PC-3 (cell line): ENCODE measurements at places on chromosomes 3 and 15. TPM values are rescaled to one million over a fixed set of nuclear protein-coding genes. Genes with fewer than 3 reads are reported as not detected.

GRCh38 chr3:56763233-56763632 lies 38.5 kb downstream of the ARHGEF3 start:
- DNase-seq, result no peak

DNA sequence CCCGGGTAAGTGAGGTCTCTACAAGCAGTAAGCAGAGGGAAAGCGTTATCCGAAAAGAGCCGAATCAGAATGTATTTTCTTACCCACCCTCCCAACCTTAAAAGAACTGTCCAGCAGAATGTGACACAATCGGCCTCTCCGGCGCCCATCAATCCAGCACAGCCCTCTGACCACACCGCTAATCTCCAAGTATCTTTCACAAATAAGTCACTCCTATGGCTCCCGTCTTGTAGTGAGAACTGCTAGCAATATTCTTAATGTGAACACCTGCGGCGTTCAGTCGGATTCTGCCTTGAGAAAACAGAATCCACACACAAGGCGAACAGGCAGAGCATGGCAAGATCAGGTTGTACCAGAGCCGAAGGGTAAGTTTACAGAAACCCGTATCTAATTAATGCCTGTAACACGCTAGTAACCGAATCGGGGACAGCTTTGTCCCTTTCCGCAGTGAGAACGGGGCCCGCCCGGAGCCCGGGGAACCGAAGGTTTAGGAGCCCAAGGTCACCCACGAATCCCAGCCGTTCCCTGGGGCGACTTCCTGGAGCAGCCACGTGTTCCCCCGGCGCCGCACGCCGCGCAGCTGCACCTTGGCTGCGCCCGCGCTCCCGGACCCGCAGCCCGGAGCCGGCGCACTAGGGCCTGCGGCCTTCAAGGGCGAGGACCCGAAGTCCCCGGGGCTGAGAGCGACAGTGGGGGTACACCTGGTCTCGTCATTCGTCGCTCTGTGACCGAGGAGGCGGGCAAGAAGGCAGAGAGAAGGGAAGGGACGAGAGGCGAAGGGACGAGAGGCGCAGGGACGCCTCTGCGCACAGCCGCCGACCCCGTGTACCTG lies 672 bp downstream of the TFRC start:
- DNase-seq, result peak; percentile 56

- peak; percentile 87 for DNase-seq
Observed at GRCh38 chr3:122555275-122556071, 8.6 kb downstream of the PARP9 start.

GRCh38 chr3:48851407-48851806 lies 3.7 kb upstream of the PRKAR2A start:
- no peak for DNase-seq

- DNase-seq, result no peak
Observed at GRCh38 chr15:101177866-101178265, 74.0 kb downstream of the CHSY1 start.

- DNase-seq, result no peak
Observed at GRCh38 chr15:85750319-85751290, 44.1 kb downstream of the KLHL25 start.

DNA sequence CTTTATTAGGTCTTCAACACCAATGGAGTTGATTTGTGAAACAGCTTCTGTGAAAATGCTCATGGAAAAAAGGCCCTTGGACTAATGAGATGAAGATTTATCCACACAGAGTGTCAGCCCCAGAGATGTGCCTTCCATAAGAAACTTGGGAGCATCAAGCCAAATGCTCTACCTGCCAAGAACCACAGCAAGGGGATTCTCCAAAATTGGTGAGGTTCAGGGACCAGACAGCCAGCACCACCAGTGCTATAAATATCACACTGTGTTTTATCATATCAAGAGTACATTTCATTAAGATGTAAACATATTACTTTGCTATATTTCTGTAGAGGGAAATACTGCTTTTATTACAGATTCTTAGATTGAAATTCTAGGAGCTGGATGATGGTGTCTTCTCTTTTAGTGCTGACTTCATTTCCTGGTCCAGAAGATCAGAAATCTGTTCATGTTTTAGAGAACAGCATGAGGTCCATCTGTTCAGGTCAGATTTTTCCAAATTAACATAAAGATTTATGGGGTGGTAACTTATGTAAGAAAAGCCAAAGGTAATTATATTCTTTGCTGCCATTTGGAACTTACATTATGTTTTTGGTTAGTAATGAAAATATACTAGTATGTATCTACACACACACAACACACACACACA lies 17.7 kb downstream of the SLC35G2 start:
- DNase-seq, result no peak

DNA sequence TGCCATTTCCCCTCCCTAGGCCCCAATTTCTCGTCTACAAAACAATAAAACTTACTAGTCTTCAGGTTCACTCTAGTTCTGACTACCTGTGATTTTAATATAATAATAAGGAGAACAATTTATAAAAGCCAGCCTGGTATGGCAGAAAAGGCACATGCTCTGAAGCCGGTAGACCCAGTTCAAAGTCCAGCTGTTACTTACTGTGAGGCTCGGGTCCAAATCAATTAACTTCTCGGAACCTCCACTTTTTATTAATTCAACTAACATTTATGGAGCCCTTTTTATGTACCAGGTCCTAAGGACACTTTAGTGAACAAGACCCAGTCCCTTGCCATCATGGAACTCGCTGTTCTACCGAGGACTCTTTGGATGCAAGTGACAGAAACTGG lies 53.8 kb upstream of the SMAD3 start:
- no peak for DNase-seq

GRCh38 chr3:198076722-198077308 lies 116.8 kb downstream of the LMLN start:
- DNase-seq, result no peak

DNA sequence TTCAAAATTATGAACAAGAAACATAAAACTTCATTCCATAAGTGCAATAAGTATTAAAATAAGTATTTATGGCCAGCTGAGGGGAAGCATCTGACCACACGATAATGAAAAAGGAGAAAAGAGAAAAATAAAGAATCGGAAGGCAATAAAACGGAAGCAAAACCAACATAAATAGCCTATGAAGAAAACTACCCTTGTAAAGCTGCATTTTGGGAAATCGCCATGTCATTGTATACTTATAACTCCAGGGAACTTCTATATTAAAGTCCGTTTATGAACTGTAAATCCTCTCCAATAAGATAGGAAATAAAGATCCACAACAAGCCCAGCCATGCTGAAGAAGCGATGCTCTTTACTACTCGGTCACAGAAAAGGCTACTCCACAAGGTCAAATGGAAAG lies 47.7 kb downstream of the MORC1 start:
- no peak for DNase-seq

DNA sequence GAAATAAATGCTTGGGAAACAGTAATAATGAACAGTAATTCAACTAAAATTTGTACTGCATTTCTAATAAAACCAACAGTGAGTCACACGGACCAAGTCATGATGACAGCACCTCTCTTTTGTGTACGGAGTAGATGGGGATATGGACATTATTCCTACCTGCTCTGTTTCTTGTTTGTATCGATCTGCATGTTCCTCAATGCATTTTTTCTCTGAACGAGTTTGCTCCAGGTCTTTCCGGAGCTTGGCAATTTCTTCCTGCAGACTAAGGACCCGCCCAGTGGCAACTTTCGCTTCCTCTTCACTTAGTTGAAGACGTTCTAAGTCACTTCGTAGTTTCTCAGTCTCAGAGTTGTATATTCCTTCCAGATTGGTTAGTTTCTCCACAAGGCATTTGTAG lies 74.4 kb upstream of the MYO5C start:
- DNase-seq, result peak; percentile 78

DNA sequence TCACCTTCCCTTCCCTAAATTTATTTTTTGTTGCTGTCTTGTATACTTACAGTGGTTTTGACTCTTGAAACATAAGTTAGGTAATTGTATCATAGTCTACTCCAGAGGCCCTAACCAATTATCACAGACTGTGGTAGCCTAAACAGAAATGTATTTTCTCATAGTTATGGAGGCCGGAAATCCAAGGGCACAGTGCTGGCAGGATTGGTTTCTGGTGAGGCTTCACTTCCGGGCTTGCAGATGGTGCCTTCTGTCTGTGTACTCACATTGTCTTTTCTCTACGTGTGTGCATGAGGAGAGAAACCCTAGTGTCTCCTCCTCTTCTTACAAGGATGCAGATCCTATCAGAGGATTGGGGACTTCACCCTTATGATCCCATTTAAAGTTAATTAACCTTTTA lies 290.2 kb upstream of the KCNMB2 start:
- no peak for DNase-seq

DNA sequence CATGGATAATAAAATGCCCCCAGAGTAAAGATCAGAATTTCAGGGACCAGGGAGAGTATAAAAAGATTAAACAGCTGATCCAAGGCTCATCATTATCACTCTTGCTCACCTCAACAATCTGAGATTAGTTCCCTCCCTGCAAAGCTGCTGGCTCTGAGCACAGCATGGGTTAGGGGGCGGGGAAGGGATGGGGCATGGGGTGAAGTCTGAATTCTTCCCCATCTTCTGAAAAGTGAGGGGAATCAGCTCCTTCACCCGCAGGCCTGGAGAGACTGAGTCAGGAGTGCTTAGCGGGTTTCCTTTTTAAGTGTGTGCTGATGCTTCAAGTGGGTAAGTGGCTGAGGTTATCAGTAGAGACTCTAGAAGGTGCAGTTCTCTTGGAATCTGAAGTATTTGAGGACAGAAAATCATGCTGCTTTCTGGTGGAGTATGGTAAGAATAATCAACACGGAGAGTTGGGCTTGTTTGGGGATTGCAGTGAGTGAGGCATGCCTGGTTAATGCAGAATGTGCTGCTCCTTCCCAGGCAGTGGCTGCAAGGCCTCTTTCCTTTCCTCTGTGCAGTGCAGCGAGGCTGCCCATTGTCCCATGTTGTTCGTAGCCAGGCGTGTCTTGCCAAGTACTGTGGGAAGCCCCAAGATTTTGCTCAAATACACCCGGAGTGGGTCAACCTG lies 59.2 kb upstream of the TRAK1 start:
- DNase-seq, result no peak

- DNase-seq, result no peak
Observed at GRCh38 chr15:52717481-52717880, 38.3 kb upstream of the ATOSA start.

- DNase-seq, result no peak
Observed at GRCh38 chr3:128466840-128467541, at the start of gene DNAJB8. Gene DNAJB8 (minus strand): TSS chr3:128466890. CDS start chr3:128463245, 3,645 bp downstream.

DNA sequence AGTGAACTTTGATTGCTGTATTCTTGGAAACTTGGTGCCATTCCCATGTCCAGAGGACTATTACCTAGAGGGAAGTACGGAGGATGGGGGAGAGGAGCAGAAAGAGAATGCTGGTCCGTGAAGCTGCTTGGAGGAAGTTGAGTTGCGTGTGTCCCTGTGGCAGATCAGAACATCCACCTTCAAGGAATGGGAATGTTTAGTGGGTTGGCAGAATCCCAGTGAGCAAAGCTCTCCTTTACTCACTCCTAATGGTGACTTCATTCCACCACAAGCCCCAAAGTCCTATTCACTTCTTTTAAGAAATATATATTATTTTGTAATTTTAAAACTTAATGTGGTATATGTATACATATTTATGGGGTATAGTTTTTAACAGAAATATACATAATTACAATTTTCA lies 247.8 kb upstream of the FEZF2 start:
- no peak for DNase-seq

GRCh38 chr3:126667631-126668449 lies 12.9 kb upstream of the TXNRD3 start:
- no peak for DNase-seq

DNA sequence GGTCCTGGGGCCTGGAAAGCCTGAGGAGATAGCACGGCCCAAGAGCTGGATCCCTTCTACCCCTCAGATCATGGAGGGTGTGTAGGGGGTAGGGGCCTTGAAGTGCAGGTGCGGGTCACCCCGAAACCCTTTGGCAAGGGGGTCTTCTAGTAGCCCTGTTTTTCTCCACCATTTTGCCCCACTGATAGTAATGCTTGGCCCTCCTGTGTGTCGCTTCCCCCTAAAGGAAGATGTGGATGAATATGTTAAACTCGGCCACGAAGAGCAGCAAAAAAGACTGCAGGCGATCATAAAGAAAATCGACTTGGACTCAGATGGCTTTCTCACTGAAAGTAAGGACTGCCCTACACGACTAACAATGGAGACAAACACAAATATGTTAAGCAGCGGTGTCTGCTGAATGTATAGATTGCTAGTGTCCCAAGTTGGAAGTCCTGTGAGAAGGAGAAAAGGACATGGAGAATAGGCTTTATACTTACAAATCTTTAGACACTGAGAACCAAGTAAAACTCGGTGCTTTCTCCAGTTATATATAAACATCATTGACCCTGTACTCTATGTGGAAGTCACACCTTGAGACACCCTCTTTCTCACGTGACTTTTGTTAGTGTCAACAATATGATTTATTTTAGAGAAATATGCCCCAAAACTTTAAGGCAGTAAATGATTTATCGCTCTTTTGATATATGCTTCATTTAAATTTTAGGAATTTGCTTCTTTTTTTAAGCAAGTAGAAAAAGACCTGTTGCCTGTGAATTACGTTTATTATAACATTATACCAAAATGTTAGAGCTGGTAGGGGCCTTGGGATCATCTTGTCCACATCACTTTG lies 802 bp downstream of the RCN2 start:
- no peak for DNase-seq

GRCh38 chr3:126609909-126610308 lies 45.0 kb downstream of the TXNRD3 start:
- DNase-seq, result no peak

DNA sequence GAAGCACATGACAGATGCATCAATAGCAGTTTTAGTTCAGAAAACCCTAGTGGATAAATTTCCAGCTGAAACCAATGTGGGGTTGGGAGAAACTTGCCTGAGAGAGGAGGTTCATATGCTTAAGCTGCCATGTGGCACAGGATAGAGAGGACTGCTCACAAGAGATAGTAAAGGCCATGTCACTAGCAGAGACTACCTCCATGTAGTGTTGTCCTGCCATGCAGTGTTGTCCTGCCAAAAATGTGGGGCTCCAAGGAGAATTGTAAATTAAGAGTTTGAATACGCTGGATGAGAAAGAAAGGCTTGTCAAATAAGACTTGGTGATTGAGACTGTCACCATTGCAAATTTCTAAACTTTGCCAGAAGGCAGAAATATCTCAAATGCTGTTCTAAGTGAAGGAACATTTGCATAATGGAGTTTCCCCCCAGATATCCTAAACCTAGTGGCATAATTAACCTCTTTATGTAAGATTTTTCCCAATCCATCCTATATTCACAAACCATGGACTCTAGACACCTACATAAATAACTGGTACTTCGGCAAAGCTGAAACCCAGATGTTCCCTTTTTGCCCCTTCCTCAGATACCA lies 938.3 kb upstream of the ALCAM start:
- DNase-seq, result no peak

GRCh38 chr15:63344731-63345390 lies 36.8 kb downstream of the CA12 start:
- no peak for DNase-seq

- DNase-seq, result no peak
Observed at GRCh38 chr3:56688191-56688590, 5.1 kb upstream of the TASOR start.

- no peak for DNase-seq
Observed at GRCh38 chr3:69085168-69085832, 563 bp downstream of the ARL6IP5 start.

- DNase-seq, result no peak
Observed at GRCh38 chr3:123039178-123039577, 11.6 kb upstream of the SEMA5B start.

GRCh38 chr3:23811185-23811527 lies 5.4 kb downstream of the UBE2E1 start:
- DNase-seq, result peak; percentile 56

OIP5 gene
- total RNA-seq, result 26.6 and 40.3 TPM in 2 replicates

DZIP1L gene
- total RNA-seq, result 3.8 and 4.9 TPM in 2 replicates

MST1R gene
- 39.0 and 70.6 TPM in 2 replicates for total RNA-seq

ZNF660 gene
- total RNA-seq, result not detected in 2 replicates

TPRG1 gene
- 1.1 and 1.2 TPM in 2 replicates for total RNA-seq

MELTF gene
- 40.6 and 46.8 TPM in 2 replicates for total RNA-seq

HTR3E gene
- not detected in 2 replicates for total RNA-seq

ALDH1A2 gene
- total RNA-seq, result 0.22 and 2.2 TPM in 2 replicates

FSIP1 gene
- total RNA-seq, result 0.07 and 0.81 TPM in 2 replicates

RFC4 gene
- 54.0 and 73.0 TPM in 2 replicates for total RNA-seq
